ENCODE measurements at places on chromosomes 5 and 9. TPM values are rescaled to one million over a fixed set of nuclear protein-coding genes. Genes with fewer than 3 reads are reported as not detected.

DNA sequence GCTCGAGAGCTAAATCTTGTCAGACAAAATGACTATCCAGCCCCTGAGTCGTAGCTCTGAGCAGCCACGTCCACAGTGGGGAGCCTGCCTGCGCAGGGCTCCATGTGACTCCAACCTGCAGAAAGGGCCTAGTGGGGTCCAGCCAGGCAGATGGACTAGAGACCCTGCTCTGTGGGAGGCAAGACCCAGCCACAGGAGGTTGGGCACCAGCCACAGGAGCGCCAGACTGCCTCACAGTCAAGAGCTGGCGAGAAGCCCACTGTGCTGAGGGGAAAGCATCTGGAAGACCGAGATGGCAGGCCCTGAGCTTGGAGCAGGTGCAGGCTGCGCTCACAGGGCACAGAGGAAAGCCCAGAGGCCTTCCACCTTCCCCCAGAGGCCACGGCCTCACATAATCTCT lies 61.4 kb downstream of the C5orf15 start:
- H3K27ac ChIP-seq, result no peak overlapping the region
- no peaks in the 10 kb centered on the region for H3K36me3 ChIP-seq
- no peaks in the 10 kb centered on the region for H3K27me3 ChIP-seq
- DNase-seq, result peak; percentile 52
- no peaks in the 10 kb centered on the region for H3K4me1 ChIP-seq

- H3K27ac ChIP-seq, result no peak overlapping the region
- no peaks in the 10 kb centered on the region for H3K27me3 ChIP-seq
- H3K36me3 ChIP-seq, result no peaks in the 10 kb centered on the region
- peaks cover 6% of the 10 kb centered on the region for H3K4me1 ChIP-seq
Observed at GRCh38 chr5:79020861-79021561, 35.9 kb upstream of the ARSB start.

Gene ROPN1L
- 10.4 TPM for total RNA-seq

GRCh38 chr9:29691758-29692407 lies 2118.6 kb upstream of the C9orf72 start:
- H3K27ac ChIP-seq, result no peak overlapping the region
- DNase-seq, result no peak
- H3K36me3 ChIP-seq, result no peaks in the 10 kb centered on the region
- no peak overlapping the region for H3K4me3 ChIP-seq

- no peak overlapping the region for H3K27ac ChIP-seq
- no peak overlapping the region for H3K4me3 ChIP-seq
- H3K4me1 ChIP-seq, result no peaks in the 10 kb centered on the region
- no peaks in the 10 kb centered on the region for H3K36me3 ChIP-seq
- H3K27me3 ChIP-seq, result no peaks in the 10 kb centered on the region
Observed at GRCh38 chr5:169695025-169695625, 58.0 kb downstream of the DOCK2 start.

Gene EPB41L4A
- 21.9 TPM for total RNA-seq

Gene WNK2
- total RNA-seq, result 1.2 TPM

DNA sequence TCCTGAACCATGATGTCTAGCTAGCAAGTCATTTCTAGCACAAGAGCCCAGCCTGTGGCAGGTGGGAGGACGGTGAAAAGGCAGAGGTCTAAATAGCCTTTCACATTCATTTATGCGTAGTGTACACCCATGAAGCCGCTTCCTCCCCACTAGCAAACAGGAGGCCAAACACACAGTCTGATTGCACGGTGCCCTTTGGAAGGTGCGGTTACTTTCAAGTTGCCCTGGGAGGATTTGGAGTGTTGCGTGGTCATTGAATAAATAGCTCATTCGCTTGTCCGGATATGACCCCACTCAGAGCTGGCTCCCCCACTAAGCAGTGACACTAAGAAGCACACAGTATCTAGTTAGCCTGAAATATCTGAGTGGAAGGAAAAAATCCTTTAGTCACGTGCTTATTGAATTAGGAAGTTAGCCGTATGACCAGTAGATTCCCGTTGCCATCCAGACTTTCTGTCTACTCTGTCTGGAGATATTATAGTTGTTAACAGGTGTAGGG lies 664 bp upstream of the ARSB start:
- no peaks in the 10 kb centered on the region for H3K27me3 ChIP-seq
- peak; percentile 47 for DNase-seq
- peaks cover 20% of the 10 kb centered on the region for H3K4me1 ChIP-seq
- peak overlapping the region; percentile 98 for H3K27ac ChIP-seq
- no peaks in the 10 kb centered on the region for H3K36me3 ChIP-seq
- peak overlapping the region; percentile 79 for H3K4me3 ChIP-seq

GRCh38 chr5:6342689-6343315 lies 35.5 kb downstream of the MED10 start:
- no peak for DNase-seq
- no peaks in the 10 kb centered on the region for H3K36me3 ChIP-seq
- no peak overlapping the region for H3K4me3 ChIP-seq
- no peak overlapping the region for H3K27ac ChIP-seq

Gene FBP2
- total RNA-seq, result not detected

DNA sequence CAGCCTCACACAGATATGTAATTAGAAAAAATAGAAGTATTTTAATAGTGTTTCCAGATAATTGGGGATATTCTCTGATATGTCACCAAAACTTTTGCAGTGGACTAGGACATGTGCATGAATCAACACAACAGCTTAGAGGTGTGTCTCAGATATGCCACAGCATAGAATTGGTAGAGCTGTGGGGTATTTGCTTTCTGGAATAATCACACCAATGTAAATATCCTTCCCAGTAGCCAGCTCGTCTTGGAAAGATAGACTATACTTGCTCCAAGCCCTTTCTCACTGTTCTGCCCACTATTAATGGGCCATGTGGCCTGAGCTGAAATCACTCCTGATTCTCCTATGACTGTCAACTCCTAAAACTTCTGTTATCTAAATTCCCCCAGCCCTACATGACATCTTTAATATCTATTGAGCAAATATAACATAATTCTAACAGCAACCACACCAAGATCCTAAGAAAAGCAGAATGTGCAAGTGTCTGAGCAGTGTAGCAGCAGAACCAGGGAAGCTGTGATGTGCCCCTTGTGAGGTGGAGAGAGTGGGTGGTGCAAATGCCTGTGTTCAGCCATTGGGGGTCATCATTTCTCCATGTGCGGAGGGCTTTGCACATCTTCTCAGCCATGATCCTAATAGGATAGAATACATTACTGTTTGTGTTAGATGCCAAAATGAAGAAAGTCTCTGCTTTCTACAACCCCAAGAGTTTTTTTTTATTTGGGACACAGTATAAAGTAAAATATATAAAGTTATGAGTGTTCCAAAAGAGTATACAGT lies 65.0 kb downstream of the MELK start:
- no peak overlapping the region for H3K27ac ChIP-seq
- H3K4me3 ChIP-seq, result no peak overlapping the region
- H3K36me3 ChIP-seq, result no peaks in the 10 kb centered on the region

DNA sequence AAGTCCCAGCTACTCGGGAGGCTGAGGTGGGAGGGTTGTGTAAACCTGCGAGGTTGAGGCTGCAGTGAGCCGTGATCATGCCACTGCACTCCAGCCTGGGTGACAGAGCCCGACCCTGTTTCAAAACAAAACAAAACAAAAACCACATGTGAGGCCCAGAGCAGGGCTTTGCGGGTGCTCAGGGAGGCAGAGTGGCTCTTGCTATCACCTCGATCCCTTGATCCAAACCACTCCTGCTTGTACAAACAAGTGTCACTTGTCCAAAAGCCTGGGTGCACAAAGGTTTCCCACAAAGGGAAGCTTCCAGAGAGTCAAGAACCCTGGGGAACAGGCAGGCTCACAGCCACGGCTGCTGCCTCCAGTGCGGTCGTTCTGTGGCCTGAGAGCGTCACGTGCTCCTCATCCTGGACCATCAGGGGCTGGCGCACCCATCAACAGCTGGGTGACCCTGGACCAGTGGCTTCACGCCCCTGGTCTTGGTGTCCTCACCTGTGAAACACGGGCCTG lies 162.7 kb downstream of the C9orf50 start:
- H3K27ac ChIP-seq, result peak overlapping the region; percentile 97
- H3K36me3 ChIP-seq, result no peaks in the 10 kb centered on the region
- DNase-seq, result peak; percentile 55
- H3K27me3 ChIP-seq, result no peaks in the 10 kb centered on the region

Gene CDX1
- total RNA-seq, result 0.17 TPM

Gene GFPT2
- total RNA-seq, result 20.4 TPM

DNA sequence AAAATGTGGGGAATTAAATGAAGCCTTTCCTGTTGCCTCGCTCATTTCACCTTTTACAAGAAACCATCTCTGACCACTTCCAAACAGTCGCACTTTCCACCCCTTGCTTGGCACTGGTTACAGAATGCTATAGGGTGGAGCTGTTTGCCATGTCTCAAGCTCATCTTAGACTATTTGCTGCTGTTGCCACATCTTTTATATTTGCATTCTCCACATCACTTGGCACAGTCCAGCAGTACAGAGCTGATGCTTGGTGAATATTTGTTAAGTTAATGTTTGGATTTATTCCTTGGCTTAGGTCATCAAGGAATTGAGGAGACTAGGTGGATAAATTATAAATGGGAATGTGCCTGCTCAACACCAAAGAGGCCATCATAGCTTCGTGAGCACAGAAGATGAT lies 53.2 kb downstream of the GNA14 start:
- no peak overlapping the region for H3K27ac ChIP-seq
- no peak overlapping the region for H3K4me3 ChIP-seq
- H3K27me3 ChIP-seq, result no peaks in the 10 kb centered on the region
- peaks cover 44% of the 10 kb centered on the region for H3K4me1 ChIP-seq
- H3K36me3 ChIP-seq, result no peaks in the 10 kb centered on the region

GRCh38 chr9:101758304-101758930 lies 20.0 kb upstream of the GRIN3A start:
- H3K27ac ChIP-seq, result no peak overlapping the region
- no peaks in the 10 kb centered on the region for H3K36me3 ChIP-seq
- no peaks in the 10 kb centered on the region for H3K27me3 ChIP-seq
- no peak for DNase-seq

DNA sequence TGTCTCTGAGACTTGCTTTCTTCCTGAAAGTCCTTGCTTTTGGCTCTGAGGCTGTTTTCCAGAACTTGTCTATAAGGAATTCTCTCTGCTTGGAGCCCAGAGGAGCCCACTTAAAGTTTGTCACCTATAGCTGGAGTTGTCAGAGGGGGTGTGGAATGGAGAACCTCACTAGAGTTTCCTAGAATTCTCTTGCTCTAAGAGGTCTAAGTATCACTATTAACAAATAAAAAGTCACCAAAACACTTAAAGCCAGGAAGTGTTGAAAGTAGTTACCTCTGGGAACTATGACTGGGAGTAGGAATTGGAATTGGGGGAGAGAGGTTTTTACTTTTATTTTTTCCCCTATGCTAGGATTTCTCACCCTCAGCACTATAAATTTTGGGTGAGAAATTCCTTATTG lies 15.0 kb downstream of the SIT1 start:
- H3K27me3 ChIP-seq, result no peaks in the 10 kb centered on the region
- H3K4me1 ChIP-seq, result peaks cover 13% of the 10 kb centered on the region
- no peaks in the 10 kb centered on the region for H3K36me3 ChIP-seq

Gene GOLGA1
- total RNA-seq, result 20.5 TPM

Gene TNIP1
- total RNA-seq, result 119 TPM

All from upper lobe of left lung (tissue), 6 donors.